ENCODE measurements at places on chromosomes 12 and 14. TPM values are rescaled to one million over a fixed set of nuclear protein-coding genes. Genes with fewer than 3 reads are reported as not detected.

Gene FGD6
- total RNA-seq, result 1.1 TPM

Gene CTSG
- total RNA-seq, result not detected

Gene CABP1
- total RNA-seq, result 0.27 TPM

Gene ACSM4
- not detected for total RNA-seq

Gene SYNDIG1L
- total RNA-seq, result not detected

Gene ITGA5
- 41.5 TPM for total RNA-seq

Gene SLC8B1
- 23.5 TPM for total RNA-seq

Gene EEF1AKMT3
- total RNA-seq, result 5.8 TPM

Gene GPR84
- 1.8 TPM for total RNA-seq

GRCh38 chr14:68395604-68396003, 397.3 kb downstream of the ZFP36L1 start:
- no peaks in the 10 kb centered on the region for H3K4me1 ChIP-seq
- no peak for DNase-seq
- H3K4me3 ChIP-seq, result no peak overlapping the region
- no peaks in the 10 kb centered on the region for H3K27me3 ChIP-seq

DNA sequence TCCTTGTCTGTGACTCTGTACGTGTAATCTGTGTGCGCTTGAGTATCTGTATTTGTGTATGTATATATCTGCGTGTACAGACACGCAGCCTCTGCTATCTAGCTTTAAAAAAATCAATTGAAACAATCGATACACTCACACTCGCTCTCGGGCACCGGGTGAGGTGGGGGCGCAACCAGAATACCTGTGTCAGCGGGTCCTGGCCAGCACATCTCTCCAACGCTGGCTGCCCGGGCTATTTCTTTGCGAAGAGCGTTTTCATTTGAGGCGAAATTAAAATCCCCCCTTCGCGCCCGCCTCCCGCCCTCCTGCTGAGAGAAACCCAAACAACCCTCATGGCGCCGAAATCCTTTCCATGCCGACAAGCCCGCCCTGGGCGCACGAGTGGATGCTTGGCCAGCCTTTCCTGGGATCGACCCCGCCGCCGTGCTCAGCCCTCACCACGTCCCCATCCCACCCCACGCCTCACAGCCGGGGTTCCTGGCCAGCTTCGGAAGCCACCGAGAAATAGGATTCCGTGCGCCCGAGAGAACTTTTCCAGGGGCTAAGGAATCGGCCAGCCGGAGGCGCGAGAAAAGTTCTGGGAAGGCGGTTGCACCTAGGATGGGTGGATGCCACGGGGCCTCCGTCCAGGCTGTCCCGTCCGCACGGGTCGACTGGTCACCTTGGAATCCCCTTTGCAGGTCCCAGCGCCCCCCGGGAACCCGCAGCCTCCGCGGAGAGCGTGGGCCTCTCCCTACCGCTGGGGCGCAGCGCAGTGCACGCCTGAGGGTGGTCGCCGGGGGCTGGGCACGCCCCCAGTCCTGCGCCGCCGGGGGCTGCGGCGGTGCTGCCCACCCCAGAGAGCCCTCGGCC, 1.0 kb downstream of the ZDHHC22 start:
- H3K36me3 ChIP-seq, result no peaks in the 10 kb centered on the region
- H3K4me3 ChIP-seq, result no peak overlapping the region
- H3K4me1 ChIP-seq, result peaks cover 12% of the 10 kb centered on the region
- no peak overlapping the region for H3K27ac ChIP-seq

DNA sequence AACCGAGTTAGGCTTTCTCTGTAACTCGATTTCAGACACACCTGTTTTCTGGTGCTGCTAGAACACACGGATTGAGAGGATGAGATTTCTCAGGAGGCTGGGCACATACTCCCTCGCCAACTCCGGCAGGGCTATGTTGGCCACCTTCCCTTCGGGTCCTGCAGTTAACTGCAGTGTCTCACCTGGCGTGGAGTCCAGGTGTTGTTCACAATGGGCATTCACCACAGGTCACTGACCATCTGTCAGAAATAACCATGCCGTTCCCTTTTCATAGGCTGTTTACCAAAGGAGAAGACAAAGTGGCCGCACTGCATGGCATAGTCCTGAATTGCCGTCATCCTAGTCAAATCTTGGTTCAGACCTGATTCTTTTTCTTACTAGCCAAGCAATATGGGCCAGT, 5.5 kb upstream of the KCNH3 start:
- H3K27ac ChIP-seq, result no peak overlapping the region
- no peaks in the 10 kb centered on the region for H3K36me3 ChIP-seq
- DNase-seq, result no peak
- H3K4me3 ChIP-seq, result no peak overlapping the region
- peaks cover 27% of the 10 kb centered on the region for H3K27me3 ChIP-seq

GRCh38 chr12:112978163-112979040, at the start of gene OAS2:
Gene OAS2 (plus strand): TSS chr12:112978519. CDS start chr12:112978609, 90 bp downstream.
- H3K27me3 ChIP-seq, result no peaks in the 10 kb centered on the region
- peaks cover 41% of the 10 kb centered on the region for H3K36me3 ChIP-seq
- H3K4me3 ChIP-seq, result peak within 1 kb of the TSS; percentile 91

- peaks cover 11% of the 10 kb centered on the region for H3K4me1 ChIP-seq
- DNase-seq, result no peak
- no peak overlapping the region for H3K4me3 ChIP-seq
Measured at GRCh38 chr14:45156067-45156466, 20.3 kb downstream of the FANCM start.

- peak overlapping the region; percentile 91 for H3K4me3 ChIP-seq
- H3K36me3 ChIP-seq, result peaks cover 22% of the 10 kb centered on the region
- H3K27me3 ChIP-seq, result no peaks in the 10 kb centered on the region
- no peak for DNase-seq
- H3K4me1 ChIP-seq, result peaks cover 76% of the 10 kb centered on the region
Measured at GRCh38 chr14:99192830-99193229, 79.2 kb downstream of the BCL11B start.

GRCh38 chr12:131471946-131472732, 238.8 kb upstream of the SFSWAP start:
- no peak for DNase-seq
- no peaks in the 10 kb centered on the region for H3K36me3 ChIP-seq
- H3K27ac ChIP-seq, result no peak overlapping the region
- H3K4me3 ChIP-seq, result no peak overlapping the region
- H3K27me3 ChIP-seq, result no peaks in the 10 kb centered on the region

GRCh38 chr12:2944401-2945047, 14.7 kb upstream of the TEAD4 start:
- H3K27ac ChIP-seq, result no peak overlapping the region
- peaks cover 2% of the 10 kb centered on the region for H3K27me3 ChIP-seq
- no peak overlapping the region for H3K4me3 ChIP-seq
- H3K4me1 ChIP-seq, result no peaks in the 10 kb centered on the region

- no peaks in the 10 kb centered on the region for H3K27me3 ChIP-seq
- H3K4me1 ChIP-seq, result no peaks in the 10 kb centered on the region
- DNase-seq, result no peak
- no peaks in the 10 kb centered on the region for H3K36me3 ChIP-seq
- no peak overlapping the region for H3K27ac ChIP-seq
Measured at GRCh38 chr14:87387806-87388205, 605.2 kb downstream of the GALC start.

DNA sequence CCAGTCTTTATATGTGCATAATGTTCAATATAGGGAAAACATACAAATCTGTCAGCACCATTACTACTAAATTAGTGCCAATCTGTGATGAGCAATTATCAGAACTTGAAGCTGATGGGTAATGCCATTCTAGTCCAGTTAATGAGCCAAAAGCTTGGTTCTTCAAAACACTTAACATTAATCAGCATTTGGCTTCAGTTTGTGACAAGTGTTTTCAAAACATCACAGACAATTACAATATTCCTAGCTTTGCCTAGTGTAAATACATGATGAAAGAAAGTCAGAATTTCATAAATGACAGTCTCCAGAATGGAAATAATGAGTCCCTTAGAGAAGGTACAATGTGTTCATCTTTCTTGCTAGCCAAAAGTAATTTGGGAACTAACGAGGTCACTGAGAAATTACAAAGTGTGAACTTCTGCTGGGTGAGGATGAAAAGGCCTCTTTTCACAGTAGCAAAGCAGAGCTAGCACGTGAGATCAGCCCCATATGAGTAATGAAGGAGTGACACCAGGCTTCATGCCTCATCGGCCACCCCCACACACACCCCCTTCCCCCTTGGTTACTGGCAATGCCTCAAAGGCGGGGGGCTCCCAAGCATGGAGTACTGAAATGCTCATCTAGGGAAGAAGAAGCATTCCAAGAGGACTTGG, 180.6 kb upstream of the EEA1 start:
- no peak for DNase-seq
- H3K27ac ChIP-seq, result no peak overlapping the region
- H3K36me3 ChIP-seq, result no peaks in the 10 kb centered on the region
- H3K27me3 ChIP-seq, result no peaks in the 10 kb centered on the region
- no peak overlapping the region for H3K4me3 ChIP-seq
- peaks cover 2% of the 10 kb centered on the region for H3K4me1 ChIP-seq

DNA sequence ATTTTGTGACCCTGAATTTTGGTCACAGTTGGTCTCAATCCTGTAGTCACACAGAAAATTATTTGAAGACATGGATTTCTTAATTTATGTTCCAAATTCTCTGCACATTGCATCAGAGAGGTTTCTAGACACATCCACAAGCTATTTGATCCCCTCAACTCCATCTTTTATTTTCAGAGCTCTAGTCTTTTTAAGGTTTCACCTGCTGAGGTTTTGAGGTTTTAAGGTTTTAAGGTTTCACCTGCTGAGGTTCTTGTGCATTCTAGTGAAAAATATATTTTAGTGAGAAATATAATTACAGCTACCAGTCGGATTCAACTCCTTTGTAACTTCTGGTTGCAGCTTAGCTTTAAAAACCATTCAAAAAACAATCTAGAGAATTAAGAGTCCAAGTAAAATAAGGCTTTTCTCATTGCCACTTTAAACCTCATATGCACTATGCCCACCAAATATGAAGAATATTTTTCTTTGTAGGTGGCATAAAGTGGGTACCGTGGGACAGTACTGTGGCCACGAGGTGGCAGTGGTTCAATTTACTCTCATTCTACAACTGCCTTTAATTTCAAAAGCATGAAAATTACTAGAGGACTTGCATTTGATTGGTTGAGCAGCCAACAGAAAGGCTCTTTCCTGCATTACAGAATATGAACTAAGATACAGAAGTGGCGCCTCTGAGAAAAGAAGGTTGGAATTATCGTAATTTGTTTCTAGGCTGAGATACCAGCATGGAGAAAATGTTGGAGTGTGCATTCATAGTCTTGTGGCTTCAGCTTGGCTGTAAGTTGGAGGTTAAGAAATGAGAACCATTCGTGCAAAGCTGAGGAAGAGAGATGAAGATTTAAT, 366.5 kb upstream of the OR4E1 start:
- peak overlapping the region; percentile 68 for H3K27ac ChIP-seq
- no peaks in the 10 kb centered on the region for H3K36me3 ChIP-seq
- peak overlapping the region; percentile 73 for H3K4me3 ChIP-seq
- H3K4me1 ChIP-seq, result peaks cover 13% of the 10 kb centered on the region
- DNase-seq, result peak; percentile 18

DNA sequence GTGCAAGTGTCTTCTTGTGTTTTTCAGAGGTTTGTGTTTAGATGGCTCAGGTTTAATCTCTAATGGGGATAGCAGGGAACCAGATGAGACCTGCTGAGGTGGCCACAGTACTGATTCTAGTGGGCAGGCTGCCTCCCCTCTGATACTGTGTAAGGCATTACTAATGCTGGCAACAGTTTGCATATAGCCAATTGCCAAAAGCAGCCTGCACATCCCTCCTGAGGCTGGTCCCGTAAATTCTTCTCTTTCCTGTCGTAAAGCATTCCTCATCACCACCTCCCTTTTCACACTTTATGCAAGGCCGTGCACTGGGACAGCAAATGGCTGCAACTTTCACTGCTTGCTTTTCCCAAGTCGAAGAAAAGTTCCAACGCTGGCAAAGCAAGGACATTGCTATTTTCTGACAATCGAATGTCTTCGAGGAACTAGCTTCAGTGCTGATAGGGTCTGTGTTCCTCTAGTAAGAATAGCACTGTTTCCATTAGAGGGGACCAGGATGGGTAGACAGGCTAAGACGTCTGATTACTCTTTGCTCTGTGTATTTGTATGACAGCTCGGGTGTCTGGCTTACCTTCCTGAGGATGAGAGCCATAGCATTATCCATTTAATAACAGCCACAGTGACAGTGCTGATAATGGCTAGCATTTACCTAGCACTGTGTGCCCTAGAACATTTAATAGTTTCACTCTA, 178.2 kb upstream of the HIF1A start:
- DNase-seq, result no peak
- H3K4me1 ChIP-seq, result peaks cover 34% of the 10 kb centered on the region
- peaks cover 57% of the 10 kb centered on the region for H3K36me3 ChIP-seq

GRCh38 chr14:50649691-50650090, 18.4 kb downstream of the SAV1 start:
- DNase-seq, result no peak
- H3K36me3 ChIP-seq, result no peaks in the 10 kb centered on the region
- no peaks in the 10 kb centered on the region for H3K4me1 ChIP-seq
- H3K4me3 ChIP-seq, result no peak overlapping the region

GRCh38 chr12:77300811-77301210, 235.4 kb upstream of the E2F7 start:
- no peak overlapping the region for H3K27ac ChIP-seq
- H3K27me3 ChIP-seq, result no peaks in the 10 kb centered on the region
- no peak overlapping the region for H3K4me3 ChIP-seq
- H3K4me1 ChIP-seq, result no peaks in the 10 kb centered on the region
- no peaks in the 10 kb centered on the region for H3K36me3 ChIP-seq

DNA sequence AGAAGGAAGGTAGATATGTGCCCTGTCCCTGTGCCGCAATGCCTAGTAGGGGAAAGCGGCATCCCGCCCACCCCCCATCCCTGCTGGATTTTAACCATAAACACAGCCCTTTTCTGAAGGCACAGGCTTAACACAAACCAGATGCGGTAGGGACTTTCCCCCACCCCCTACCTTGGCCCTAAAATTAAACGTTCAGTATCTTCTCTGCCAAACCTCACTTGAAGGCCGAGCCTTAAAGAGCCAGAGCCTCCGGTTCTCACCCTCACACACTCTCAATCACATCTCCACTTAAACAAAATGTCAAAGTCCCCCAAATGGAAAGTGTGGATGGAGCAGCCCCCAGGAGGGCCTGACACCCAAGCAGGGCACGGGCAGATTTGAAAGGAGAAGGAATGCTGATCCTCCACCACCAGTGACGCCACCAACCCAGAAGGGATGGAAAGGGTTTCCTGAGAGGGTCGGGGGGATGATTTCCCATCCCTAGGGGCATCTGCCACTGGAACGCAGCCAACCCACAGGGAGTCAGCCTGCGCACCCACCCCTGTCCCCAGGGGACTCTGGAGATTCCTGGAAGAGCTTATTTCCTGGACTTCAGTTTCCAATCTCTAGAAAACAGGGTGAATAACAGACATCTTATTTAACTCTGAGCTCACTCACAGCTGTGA, 26.4 kb downstream of the ACTN1 start:
- peaks cover 22% of the 10 kb centered on the region for H3K4me1 ChIP-seq
- no peak overlapping the region for H3K4me3 ChIP-seq
- no peak overlapping the region for H3K27ac ChIP-seq
- DNase-seq, result no peak
- peaks cover 3% of the 10 kb centered on the region for H3K36me3 ChIP-seq

All from activated T-helper 2 cell treated with anti-CD3 and anti-CD28 coated beads, Interferon-gamma antibody, Interleukin-2, Interleukin-4, amounts not matched to agents 10 μg/mL and 5 μg/mL and 100 μg/mL, durations not matched to agents 14 hours and 24 hours and 36 hours (primary cell).